ENCODE measurements at places on chromosomes 5 and 9. TPM values are rescaled to one million over a fixed set of nuclear protein-coding genes. Genes with fewer than 3 reads are reported as not detected.

- H3K4me1 ChIP-seq = no peaks in the 10 kb centered on the region
- no peaks in the 10 kb centered on the region for H3K36me3 ChIP-seq
- DNase-seq = no peak
- H3K27ac ChIP-seq = no peak overlapping the region
- no peak overlapping the region for H3K4me3 ChIP-seq
- H3K27me3 ChIP-seq = no peaks in the 10 kb centered on the region
These were observed 156.1 kb upstream of the ANKRD55 start for GRCh38 chr5:56389261-56389660.

The ZNF658 gene
- total RNA-seq = 5.8 TPM

GRCh38 chr5:171387970-171388815 is 544 bp downstream of the NPM1 start:
- peaks cover 28% of the 10 kb centered on the region for H3K4me1 ChIP-seq
- H3K27ac ChIP-seq = peak overlapping the region; percentile 94
- no peaks in the 10 kb centered on the region for H3K27me3 ChIP-seq
- H3K4me3 ChIP-seq = peak overlapping the region; percentile 92
- H3K36me3 ChIP-seq = peaks cover 8% of the 10 kb centered on the region
- DNase-seq = peak; percentile 81

DNA sequence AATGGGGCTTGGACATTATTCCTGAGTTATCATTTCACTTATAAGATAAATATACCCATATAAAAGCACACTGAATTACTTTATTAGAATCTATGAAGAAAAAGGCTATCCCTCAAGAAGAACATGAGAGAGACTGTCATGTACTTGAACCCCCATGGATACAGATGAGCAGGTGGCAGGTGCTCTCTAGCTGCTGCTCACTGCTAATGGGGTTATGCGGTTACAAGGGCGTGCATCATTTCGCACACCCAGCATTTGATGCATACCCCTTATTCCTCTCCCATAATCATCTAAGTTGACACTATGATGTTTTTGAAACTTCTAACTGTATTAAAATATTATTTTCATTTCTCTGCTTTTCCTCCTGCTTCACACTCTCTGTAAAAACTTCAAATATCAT is 16.4 kb downstream of the ITK start:
- H3K27ac ChIP-seq = no peak overlapping the region
- DNase-seq = no peak
- no peaks in the 10 kb centered on the region for H3K4me1 ChIP-seq
- no peaks in the 10 kb centered on the region for H3K36me3 ChIP-seq

GRCh38 chr9:84397822-84398221 is 57.3 kb upstream of the SLC28A3 start:
- H3K27ac ChIP-seq = no peak overlapping the region
- no peak overlapping the region for H3K4me3 ChIP-seq
- H3K27me3 ChIP-seq = no peaks in the 10 kb centered on the region
- H3K36me3 ChIP-seq = no peaks in the 10 kb centered on the region

The CDC20B gene
- 5.7 TPM for total RNA-seq

GRCh38 chr5:88873447-88873846 is 9.5 kb downstream of the MEF2C start:
- H3K27ac ChIP-seq = no peak overlapping the region
- H3K4me1 ChIP-seq = no peaks in the 10 kb centered on the region
- H3K27me3 ChIP-seq = no peaks in the 10 kb centered on the region
- H3K4me3 ChIP-seq = no peak overlapping the region

DNA sequence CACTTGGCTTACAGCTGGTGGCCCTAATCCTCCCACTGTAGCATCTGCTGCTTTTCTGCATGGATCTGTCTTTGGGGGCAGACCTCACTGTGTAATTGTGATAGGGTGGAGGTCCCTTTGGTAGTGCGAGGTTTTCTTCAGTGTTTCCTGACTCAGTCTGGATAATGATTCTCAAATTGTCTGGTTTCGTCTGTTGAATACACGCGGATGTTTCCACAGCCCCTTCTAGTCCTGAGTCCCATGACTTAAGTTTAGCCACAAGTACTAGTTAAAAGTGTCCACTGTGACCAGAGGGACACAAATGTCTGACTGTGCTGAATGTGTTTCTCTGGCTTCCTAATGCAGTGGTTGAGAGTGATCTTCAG is 70.5 kb downstream of the LMNB1 start:
- H3K4me3 ChIP-seq = no peak overlapping the region
- no peaks in the 10 kb centered on the region for H3K36me3 ChIP-seq
- no peaks in the 10 kb centered on the region for H3K27me3 ChIP-seq

DNA sequence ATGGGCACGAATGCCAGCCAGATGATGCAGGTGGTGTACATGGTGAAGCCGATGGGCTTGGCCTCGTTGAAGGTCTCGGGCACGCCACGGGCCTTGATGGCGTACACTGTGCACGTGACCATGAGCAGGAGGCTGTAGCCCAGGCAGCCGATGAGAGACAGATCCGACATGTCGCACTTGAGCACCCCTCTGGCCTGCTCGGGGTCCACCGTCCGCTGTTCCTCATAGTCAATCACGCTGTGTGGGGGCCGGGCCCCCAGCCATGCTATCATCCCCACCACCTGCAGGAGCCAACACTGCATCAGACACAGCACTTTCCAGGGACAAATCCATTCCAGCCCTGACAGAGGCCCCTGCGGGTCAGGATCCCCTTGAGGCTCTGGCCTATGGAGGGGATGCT is 12.2 kb downstream of the GRM6 start:
- H3K27me3 ChIP-seq = no peaks in the 10 kb centered on the region
- DNase-seq = no peak
- H3K36me3 ChIP-seq = peaks cover 15% of the 10 kb centered on the region
- H3K4me1 ChIP-seq = no peaks in the 10 kb centered on the region
- no peak overlapping the region for H3K4me3 ChIP-seq

The MAST4 gene
- 153 TPM for total RNA-seq

- H3K4me1 ChIP-seq = peaks cover 68% of the 10 kb centered on the region
- peaks cover 74% of the 10 kb centered on the region for H3K36me3 ChIP-seq
- H3K27me3 ChIP-seq = no peaks in the 10 kb centered on the region
- H3K27ac ChIP-seq = no peak overlapping the region
- H3K4me3 ChIP-seq = no peak overlapping the region
These were observed 57.6 kb downstream of the PTCH1 start for GRCh38 chr9:95459178-95459577.

The TNC gene
- total RNA-seq = 242 TPM

The OR2S2 gene
- total RNA-seq = not detected

DNA sequence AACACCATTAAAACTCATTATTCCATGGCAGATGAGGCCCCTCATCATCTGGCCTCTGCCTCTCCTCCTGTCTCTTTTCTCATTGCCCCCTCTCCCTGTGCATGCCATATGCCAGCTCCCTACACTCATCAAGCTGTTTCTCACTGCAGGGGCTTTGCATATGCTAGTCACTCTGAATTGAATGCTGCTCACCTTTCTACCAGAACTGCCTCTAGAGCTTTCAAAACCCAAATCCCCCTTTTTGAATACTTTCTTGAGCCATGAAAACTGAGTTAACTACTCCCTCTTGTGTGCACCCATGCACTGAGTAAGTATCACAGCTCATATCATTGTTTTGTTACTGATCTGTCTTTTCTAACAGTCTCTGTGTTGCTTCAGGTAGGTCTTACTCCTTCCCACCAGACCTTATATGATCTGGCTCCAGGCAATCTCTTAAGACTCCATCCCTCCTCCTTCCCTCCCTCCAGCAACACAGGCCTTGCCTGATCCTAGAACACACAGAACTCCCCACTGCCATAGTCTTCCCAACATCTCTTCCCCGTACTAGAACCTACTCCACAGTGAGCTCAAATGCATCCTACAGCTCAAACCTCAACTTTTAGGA is 60.5 kb downstream of the ASTN2 start:
- no peak overlapping the region for H3K4me3 ChIP-seq
- H3K27me3 ChIP-seq = no peaks in the 10 kb centered on the region
- no peaks in the 10 kb centered on the region for H3K4me1 ChIP-seq
- H3K36me3 ChIP-seq = no peaks in the 10 kb centered on the region
- DNase-seq = no peak

DNA sequence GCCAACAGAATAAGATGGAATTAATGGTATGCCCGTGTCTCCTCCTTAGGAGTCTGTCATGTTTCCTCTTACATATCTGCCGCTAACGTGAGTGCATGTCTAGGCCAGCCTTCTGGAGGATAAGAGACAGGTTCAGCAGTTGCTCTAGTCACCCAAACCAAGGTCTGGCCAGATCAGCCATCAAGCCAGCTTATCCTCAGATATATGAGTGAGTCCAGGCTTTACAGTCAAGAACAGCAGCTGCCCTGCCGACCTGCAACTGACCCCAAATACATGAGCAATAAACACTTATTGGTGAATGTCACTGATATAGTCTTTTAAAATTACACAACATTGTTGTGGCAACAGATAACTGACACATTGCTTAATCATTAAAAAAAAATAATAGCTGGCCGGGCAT is 123.5 kb downstream of the TSSK1B start:
- no peaks in the 10 kb centered on the region for H3K27me3 ChIP-seq
- H3K4me3 ChIP-seq = no peak overlapping the region
- H3K4me1 ChIP-seq = no peaks in the 10 kb centered on the region

The LTC4S gene
- total RNA-seq = 25.3 TPM

DNA sequence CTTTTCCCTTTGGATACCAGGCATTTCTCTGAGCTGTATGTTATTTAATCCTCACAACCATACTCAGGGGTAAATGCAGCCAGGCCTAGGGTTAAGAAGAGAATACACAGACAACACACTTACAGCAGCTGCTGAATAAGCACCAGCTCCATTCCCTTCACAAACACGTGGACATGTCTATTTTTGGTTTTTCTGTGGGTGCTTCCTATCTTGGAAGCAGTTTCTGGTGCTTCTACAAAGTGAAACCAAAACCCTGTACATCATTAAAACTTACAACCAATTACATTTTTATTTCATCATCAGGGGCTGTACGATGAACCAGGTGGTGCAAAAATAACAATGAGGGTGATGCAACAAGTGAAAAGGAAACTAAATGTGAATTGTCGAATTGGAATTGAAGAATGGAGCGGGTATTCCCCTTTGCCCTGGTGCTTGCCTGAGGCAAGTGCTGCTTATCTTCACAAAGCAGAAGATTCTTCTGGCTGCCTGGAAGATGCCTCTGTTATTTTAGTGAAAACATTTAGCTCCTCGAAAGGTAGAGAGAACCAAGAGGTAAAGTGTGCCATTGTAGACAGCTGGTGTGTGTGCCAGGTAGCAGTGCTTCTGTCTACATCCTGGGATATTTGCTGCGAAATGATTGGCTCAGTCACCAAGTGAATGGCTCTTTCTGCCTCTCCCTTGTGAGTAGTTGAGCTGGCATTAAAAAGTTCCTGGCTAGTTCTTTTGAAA is 18.6 kb upstream of the IFNB1 start:
- H3K36me3 ChIP-seq = no peaks in the 10 kb centered on the region
- H3K4me1 ChIP-seq = peaks cover 6% of the 10 kb centered on the region
- no peak overlapping the region for H3K4me3 ChIP-seq
- H3K27ac ChIP-seq = peak overlapping the region; percentile 29
- H3K27me3 ChIP-seq = no peaks in the 10 kb centered on the region
- no peak for DNase-seq

DNA sequence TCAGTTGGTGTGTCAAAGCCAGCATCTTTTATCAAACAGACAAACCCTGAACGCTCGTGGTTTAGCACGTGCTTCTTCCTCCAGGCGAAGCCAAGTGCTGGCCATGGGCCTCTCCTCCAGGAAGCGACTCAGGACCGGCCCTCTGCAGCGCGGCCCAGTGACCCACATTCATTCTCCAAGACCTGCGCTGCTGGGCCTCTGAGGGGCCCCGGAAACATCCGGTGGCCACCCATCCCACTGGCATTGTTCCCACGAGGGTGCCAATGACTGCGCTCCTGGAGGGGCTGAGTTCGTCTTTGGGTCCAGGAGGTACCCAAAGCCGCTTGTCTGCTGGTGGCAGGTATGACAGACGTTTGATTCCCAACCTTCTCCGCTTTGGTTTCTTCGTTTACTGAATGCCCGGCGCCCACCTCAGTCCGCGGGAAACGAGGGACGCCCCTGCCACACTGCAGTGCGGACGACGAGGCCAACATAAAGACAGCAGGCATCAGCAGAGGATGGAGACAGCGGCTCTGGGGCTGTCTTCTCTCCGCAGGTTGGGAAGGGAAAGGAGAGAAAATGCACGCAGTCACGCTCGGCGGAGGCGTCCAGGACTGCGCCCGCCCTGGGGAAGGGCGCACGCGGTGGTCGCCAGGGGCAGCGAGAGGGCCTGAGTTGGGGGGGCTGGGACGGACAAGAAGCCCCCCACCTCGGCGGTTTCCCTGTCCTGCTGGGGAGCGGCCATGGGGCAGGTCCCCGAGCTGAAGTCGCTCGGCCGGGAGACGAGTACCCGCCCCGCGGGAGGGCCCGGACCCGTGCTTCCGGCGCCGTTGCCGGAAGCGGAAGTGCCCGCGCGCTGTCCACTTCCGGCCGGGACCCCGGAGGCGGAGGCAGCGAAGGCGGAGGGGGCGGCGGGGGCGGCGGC is at the start of gene EXOC3:
Gene EXOC3, plus strand, starts transcription at position 842 of the 904 bp plus-strand sequence. CDS start 3,030 bp downstream, outside the sequence.
- peak; percentile 73 for DNase-seq
- H3K4me3 ChIP-seq = peak within 1 kb of the TSS; percentile 99
- H3K27me3 ChIP-seq = no peaks in the 10 kb centered on the region
- H3K27ac ChIP-seq = peak within 1 kb of the TSS; percentile 62
- H3K36me3 ChIP-seq = no peaks in the 10 kb centered on the region
- H3K4me1 ChIP-seq = peaks cover 2% of the 10 kb centered on the region

DNA sequence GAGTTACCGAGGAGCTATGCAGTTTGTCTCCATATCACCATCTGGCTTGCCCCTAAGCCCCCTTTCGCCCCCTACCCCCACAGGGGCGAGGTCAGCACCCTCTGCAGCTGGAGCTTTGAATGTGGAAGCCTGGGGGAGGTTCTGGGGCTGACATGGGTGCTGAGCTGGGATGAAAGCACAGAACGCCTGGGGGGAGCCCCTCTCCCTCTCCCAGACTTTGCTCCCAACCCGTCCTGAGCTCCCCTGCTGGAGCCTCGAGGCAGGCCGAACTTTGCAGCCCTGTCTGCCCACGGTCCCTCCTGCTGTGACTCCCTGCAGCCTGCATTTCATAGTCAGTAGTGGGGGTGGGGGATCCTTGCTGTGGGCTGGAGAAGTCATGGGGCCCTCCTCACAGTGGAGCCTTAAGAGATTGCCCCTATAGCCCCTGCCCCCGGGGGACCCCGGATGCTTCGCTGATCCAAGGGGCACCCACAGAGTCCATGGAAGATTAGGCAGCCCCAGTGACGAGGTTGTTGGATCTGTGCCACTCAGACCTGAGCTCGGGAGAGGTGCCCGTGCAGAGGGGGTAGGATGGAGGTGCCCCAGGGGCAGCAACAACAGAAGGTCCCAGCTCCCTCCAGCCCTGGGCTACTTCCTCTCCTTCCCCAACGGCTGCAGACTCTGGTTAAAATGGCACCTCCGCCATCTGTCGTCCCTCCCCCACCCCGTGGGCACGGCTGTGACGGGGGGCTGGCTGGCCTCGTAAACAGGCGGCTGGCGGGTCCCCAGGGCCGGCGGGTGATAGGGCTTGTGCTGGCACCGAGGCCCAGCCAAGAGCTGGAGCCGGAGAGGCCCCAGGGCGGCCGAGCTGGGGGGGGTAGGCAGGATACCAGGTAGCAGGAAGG is 162.0 kb downstream of the C9orf50 start:
- DNase-seq = no peak
- no peaks in the 10 kb centered on the region for H3K27me3 ChIP-seq
- H3K27ac ChIP-seq = peak overlapping the region; percentile 81
- no peak overlapping the region for H3K4me3 ChIP-seq
- no peaks in the 10 kb centered on the region for H3K4me1 ChIP-seq
- H3K36me3 ChIP-seq = no peaks in the 10 kb centered on the region

GRCh38 chr9:129497005-129497812 is 123.7 kb downstream of the C9orf50 start:
- H3K4me3 ChIP-seq = peak overlapping the region; percentile 62
- H3K27ac ChIP-seq = peak overlapping the region; percentile 93
- H3K4me1 ChIP-seq = no peaks in the 10 kb centered on the region
- no peaks in the 10 kb centered on the region for H3K27me3 ChIP-seq

GRCh38 chr9:89837162-89837933 is 232.5 kb downstream of the GADD45G start:
- no peak overlapping the region for H3K4me3 ChIP-seq
- no peaks in the 10 kb centered on the region for H3K4me1 ChIP-seq
- DNase-seq = peak; percentile 59
- no peaks in the 10 kb centered on the region for H3K36me3 ChIP-seq
- H3K27me3 ChIP-seq = no peaks in the 10 kb centered on the region

The PCDH12 gene
- total RNA-seq = 34.2 TPM

The SLC34A3 gene
- not detected for total RNA-seq

Data from lung (tissue), 17 donors.